Stimulated activated CD4-positive, alpha-beta T cell treated with anti-CD3 and anti-CD28 coated beads, Interleukin-1b, Interleukin-23, amount 100 ng/mL, for 24 hours (primary cell): ENCODE measurements at places on chromosomes 11 and 22.
A peak's percentile ranks its signal among the peaks of the same experiment; 100 is the strongest.

DNA sequence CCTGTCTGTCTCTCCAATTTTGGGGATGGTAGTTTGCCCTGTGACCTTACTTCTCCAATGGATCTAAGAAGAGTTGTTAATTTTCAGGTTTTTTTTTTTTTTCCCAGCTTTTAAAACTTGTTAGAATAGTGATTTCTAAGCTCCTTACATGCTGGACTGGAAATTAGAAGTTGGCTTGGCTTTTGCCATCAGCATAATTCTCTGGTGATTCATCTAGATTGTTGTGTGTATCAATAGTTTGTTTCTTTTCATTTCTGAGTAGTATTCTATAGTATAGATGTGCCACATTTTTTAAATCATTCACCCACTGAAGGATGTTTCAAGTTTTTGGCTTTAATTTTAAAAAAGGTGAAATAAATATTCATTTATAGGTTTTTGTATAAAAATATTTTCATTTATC lies 51.4 kb downstream of the ADAMTS15 start:
- DNase-seq = no peak

GRCh38 chr11:60915248-60915914 lies 1.4 kb downstream of the TMEM109 start:
- DNase-seq = peak; percentile 35

DNA sequence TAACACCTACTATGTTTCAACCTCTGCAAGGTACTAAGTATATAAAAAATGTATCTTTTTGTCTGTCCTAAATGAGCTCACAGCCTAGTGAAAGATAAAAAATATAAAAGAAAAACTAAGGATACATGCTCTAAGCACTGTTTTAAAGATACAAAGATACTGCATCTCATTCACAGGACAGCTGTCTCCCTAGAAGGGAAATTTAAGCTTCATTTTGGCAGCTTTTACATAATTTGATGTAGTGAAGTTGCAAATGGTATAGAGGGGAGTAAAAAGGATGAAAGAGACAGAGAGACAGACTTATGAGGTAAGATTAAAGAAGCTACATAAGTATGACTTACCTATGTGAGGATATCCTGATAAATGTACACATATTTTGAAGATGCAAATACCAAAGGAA lies 53.6 kb downstream of the LRRC4C start:
- DNase-seq = no peak

- DNase-seq = no peak
Measured at GRCh38 chr22:19691721-19692341, 22.5 kb upstream of the SEPTIN5 start.

DNA sequence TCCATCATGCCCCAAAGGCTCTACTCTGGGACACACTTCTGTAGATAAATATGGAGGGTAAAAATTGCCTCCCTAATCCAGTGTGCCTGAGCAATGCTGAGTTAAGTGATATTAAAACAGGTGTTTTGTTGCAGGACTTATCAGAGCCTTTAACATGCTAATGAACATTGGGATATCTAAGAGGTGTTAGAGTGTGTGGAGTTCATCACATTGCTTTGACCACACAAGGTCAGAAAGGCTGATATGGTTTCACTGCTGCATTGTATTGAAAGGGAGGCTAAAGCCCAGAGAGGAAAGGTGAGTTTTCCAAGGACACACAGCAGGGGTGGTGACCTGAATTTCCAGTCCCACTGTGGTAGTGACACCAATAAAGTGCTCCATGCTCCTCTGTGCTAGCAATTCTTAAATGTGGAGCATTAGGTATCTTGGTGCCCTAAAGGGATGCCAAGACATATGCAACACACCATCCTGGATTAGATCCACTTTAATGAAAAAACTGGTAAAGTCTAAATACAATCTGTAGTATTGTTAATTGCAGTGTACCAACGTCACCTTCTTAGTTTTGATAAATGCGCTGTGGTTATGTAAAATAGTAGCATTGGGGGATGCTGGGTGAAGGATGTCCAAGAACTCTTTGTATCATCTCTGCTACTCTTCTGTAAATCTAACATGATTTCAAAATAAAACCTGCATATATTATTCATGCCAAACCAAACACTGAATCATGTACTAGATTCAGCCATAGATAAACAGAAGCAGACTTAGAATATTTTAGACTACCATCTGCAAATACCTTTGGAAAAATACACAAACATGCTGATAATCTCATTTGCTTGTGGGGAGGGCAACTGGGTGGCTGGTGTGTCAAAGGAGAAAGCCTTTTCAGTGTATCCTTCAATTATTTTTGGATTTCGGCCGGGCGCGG lies 45.8 kb downstream of the MIAT start:
- no peak for DNase-seq

- DNase-seq = no peak
Measured at GRCh38 chr11:1920909-1921573, 1.5 kb downstream of the TNNT3 start.

DNA sequence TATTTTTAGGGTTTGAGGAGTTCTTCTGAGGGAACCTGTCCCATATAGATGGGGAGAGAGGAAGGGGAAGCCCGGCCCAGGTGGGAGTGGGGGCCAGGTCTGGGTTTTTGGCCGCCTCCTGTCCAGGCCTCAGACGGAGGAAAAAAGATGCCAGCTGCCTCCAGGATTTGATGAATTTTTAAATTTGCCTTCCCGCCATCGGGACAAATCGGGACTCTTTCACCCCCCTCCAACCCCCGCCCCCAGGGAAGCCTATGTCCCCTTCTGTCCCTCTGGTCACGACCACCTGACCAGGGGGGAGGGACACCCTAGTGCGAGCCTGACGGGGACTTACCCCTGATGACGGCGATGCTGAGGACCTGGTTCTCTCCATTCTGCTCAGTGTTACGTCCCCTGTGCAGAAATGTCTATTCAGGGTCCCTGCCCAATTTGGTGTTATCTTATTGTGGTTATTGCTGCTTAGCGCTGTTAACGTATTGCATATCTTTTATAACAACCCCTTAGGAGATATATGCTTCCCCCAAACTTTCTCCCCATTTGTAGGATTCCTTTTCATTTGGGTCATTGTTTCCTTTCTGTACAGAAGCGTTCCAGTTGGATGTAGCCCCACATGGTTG lies 115.9 kb upstream of the GRK3 start:
- DNase-seq = no peak

DNA sequence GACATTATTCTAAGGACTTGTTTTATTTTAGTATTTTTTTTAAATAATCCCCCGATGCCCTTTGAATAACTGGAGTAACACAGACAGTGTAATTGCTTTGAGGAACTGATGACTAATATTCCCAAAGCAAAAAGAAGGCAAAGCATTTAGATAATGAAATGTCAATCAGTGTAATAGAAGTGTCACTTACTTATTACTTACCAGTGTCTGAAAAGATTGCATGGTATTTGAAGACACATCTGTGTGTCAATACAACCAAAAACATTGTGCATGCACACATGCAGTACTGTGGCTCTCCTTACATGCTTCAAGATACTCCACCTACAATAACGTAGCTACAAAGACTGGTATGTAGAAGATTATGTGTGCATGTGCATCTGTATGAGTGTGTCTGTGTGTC lies 264.0 kb upstream of the ANO5 start:
- no peak for DNase-seq

GRCh38 chr22:48554893-48555572 lies 1272.6 kb downstream of the BRD1 start:
- no peak for DNase-seq

DNA sequence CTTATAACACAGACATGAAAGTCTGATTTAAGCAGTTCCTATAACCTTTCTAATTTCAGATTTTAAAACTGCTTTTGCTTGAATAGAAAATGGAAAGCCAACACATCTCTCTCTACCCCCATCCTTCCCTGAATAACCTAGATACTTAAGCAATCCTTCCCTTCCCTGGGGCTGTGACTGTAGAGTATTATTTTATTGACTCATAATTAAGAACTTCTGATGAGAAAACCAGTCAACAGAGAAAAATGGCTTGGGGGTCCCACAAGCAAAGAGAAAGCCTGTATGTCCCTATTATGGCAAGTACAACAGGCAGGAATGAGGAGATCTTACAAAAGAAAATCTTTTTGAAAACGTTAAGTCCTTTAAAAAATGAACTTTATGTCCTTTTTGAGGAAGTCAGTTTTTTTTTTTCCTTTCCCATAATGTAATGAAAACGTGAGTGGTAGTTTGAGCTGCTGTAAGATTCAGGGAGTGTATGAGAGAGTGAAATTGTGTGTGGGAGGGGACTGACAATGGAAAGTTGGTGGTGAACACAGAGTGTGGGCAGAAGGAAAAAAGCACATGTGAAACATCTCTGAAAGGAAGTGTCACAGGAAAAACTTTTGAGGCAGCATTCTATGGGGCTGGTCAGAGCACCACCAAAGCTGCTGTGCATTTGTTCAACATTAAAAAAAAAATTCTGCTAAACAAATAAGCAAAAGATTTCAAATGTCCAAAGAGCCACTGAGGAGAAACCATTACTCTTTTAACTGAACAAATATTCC lies 154.6 kb downstream of the MAML2 start:
- DNase-seq = no peak

DNA sequence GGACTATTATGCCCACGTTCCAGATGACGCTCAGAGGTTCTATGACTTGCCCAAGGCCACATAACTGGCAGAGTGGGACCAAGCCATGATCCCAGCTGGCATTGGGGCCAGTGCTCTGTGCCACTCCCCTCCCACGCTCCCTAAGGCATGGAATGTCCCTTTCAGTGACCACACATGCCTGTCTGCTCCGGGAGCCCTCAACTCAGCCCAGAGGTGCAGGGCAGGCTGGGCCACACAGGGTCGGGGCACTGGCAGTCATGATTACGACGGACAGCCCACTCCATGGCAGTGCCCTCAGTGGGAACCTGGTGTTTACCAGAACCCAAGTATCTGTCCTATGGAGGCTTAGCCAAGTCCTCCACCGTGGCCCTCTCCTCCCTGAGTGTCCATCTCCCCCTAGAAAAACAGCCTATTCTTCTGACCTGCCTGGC lies 10.0 kb downstream of the RHBDD3 start:
- DNase-seq = no peak

- no peak for DNase-seq
Measured at GRCh38 chr11:129282634-129283033, 90.5 kb upstream of the ARHGAP32 start.

GRCh38 chr11:10351765-10352641 lies 47.1 kb downstream of the ADM start:
- DNase-seq = no peak

GRCh38 chr22:44366372-44367300 lies 53.9 kb upstream of the SHISAL1 start:
- no peak for DNase-seq

DNA sequence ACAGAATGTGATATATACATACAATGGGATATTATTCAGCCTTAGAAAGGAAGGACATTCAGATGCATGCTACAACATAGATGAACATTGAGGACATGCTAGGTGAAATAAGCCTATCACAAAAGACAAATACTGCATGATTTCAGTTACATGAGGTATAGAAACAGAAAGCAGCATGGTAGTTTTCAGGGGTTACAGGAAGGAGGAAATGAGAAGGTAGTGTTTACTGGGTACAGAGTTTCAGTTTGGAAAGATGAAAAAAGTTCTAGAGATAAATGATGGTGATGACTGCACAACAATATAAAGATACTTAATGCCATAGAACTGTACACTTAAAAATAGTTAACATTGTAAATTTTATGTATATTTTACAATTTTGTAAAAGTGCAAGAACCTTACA lies 266.7 kb upstream of the C11orf87 start:
- no peak for DNase-seq

- no peak for DNase-seq
Measured at GRCh38 chr11:20327377-20327935, 36.1 kb upstream of the HTATIP2 start.

DNA sequence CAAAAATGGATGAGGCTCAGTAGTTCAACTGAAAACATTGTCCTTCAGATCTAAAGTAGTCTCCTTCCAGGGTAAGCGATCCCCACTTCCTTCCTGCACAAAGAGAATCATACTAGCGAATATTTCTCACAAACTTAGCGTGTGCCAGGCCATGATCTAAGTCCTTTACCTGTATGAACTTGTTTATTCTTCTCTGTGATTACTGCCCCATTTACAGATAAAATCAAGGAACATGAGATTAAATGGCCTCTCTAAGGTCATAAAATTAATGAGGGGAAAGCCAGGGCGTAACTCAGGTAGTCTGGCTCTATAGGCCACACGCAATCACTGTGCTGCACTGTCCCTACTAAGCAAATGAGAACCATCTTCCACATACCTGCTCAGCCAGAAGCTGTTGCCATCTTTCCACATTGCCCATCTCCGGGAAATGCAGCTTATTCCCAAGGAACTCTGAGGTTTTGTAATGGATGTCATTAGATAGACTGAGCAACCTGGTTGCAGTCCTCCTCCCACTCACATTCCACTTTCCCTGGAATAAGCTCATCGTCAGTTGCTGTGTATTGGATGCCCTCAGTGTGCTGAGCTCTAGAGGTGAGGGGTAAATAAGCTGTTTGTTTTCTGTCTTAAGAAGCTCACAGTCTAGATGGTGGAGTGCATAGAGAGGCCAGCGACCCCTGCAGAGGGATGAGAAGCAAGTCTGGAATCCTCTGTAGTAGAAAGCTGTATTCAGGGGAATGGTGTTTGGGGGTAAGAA lies 146.3 kb downstream of the SNX19 start:
- no peak for DNase-seq

DNA sequence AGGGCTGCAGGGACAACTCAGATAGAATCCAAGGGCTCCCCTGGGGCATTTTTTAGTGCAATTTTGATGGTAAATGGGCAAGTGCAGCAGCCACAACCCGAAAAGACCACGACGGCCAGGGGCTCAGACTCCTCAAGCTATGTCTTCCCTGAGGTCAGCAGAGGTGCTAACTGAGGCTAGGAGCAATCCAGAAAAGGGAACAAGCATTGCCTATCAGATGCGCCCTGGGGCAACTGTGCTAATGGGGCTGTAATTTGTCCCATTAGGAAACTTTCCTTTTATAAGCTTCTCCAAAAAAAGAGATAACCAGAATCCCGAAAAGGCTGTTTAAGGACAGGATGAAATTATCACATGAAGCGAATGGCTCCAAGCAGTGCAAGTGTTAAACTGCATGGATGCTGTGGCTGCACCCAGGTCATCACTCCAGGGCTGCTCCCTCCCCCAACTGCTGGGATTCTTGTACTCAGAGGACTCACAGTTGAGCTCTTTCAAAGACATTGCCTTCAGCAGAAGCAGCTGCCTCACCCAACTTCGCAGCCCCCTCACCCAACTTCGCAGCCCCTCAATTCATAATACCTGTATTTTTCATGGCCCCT lies 2.8 kb upstream of the CD3E start:
- DNase-seq = no peak

- DNase-seq = no peak
Measured at GRCh38 chr11:115197031-115197430, 307.2 kb downstream of the CADM1 start.

- no peak for DNase-seq
Measured at GRCh38 chr22:35380537-35381423, at the start of gene HMOX1. Gene HMOX1 (plus strand): TSS chr22:35381096. CDS start chr22:35381174, 78 bp downstream.

- no peak for DNase-seq
Measured at GRCh38 chr11:117723277-117724024, 73.6 kb downstream of the DSCAML1 start.

DNA sequence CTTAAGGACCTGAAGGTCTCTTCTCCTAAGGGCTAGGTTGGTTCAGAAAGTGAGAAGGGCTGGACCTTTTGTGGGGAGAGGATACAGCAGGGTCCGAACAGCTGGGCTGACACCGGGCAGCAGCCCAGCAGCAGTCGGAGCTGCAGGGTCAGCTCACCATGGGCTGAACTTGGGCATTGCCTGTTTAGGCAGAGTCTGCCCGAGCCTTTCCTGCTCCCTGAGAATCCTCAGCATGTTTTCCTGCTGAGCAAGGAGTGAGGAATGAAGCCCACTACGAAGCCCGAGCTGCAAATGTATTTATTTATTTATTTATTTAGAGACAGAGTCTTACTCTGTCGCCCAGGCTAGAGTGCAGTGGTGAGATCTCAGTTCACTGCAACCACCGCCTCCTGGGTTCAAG lies 83.9 kb downstream of the PTPRJ start:
- DNase-seq = no peak
